ENCODE measurements at places on chromosomes 3 and 15.

DNA sequence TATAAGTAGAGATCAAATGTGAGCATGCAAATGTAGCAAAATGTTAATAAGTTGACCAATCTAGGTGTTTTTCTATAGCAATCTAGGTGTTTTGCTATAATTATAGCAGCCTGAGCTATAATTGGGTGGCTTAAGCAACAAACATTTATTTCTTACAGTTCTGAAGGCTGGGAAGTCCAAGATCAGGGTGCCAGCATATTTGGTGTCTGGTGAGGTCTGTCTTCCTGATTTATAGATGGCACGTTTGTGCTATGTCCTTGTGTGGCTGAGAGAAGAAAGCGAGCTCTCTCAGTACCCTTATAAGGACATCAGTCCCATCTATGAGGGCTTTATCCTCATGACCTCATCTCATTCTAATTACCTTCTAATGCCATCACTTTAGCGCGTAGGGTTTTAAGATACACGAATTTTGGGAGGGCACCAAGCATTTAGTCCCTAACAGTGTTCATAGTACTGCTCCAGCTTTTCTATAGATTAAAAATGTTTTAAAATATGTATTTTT lies 171.1 kb downstream of the GHSR start:
- DNase-seq, result no peak

DNA sequence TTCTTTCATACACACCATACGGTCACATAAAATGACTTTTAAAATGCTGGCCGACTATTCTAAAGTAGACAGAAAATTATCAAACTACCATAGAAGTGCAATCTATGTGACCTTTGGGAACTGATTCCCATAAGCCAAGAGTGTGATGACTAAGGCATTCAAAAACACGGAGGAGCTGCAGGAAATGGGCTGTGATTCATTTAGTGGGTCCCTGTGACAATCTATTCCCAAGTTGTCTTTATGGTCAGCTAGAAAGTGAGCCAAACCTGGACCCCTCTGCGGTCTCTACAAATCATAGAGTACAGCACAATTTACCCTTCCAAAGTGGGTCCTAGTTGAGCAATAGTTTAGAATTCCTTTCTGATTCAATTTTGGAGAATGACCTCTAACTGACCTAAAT lies 251.5 kb upstream of the CBLB start:
- no peak for DNase-seq

DNA sequence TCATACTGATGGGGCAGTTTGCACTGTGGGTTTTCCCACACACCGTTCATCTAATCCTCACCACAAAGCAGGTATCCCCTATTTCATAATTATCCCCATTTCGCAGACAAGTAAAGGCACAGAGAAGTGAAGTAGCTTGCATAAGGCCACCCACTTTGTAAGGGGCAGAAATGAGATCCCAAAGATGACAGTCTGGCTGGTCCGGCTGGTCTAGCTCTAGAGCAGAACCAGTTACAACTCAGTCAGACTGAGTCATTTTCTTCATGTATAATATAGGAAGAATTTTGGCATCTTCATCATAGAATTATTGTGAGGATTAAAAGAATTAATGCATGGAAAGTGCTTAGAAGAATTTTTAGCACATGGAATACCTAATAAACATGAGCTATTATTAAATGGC lies 10.6 kb downstream of the RBP1 start:
- DNase-seq, result no peak

- no peak for DNase-seq
Observed at GRCh38 chr3:61620073-61620472, 58.7 kb downstream of the PTPRG start.

GRCh38 chr3:106049821-106050220 lies 181.0 kb upstream of the CBLB start:
- no peak for DNase-seq
